ENCODE measurements at places on chromosomes 3 and 15.
A peak's percentile ranks its signal among the peaks of the same experiment; 100 is the strongest.

- no peak for DNase-seq
Measured at GRCh38 chr3:44241706-44242105, at the start of gene TOPAZ1. TOPAZ1 (plus strand) TSS chr3:44241886; CDS start chr3:44242054, 168 bp downstream.

DNA sequence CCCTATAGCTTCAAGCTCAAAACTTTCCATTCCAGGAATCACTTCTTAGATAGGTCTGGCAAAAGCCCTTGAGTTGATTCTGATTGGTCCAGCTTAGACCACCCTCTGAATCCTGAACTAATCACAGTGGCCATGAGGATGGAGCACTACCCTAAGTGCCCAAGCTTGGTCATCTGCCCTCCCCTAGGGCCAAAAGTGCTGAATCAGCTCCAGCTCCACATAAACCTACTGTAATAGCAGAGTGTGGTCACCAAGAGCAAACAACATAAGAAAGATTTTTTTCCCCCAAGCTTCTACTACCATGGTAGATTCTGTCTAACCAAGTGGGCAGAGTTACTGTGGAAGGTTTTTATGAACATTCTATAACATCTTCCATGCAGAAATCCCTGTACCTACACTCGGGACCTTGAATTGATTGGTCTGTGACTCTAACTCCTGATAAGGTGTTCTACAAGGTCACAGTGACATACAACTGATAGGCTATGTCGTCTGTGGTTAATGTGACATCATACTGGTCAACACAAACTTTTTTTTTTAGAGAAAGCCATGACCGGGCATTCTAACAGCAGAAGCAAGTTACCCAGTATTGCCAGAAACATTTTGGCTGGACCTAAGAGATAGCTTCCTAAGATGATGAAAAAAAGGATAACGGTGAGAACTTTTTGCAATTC, 320.9 kb downstream of the MAGI1 start:
- DNase-seq, result no peak

DNA sequence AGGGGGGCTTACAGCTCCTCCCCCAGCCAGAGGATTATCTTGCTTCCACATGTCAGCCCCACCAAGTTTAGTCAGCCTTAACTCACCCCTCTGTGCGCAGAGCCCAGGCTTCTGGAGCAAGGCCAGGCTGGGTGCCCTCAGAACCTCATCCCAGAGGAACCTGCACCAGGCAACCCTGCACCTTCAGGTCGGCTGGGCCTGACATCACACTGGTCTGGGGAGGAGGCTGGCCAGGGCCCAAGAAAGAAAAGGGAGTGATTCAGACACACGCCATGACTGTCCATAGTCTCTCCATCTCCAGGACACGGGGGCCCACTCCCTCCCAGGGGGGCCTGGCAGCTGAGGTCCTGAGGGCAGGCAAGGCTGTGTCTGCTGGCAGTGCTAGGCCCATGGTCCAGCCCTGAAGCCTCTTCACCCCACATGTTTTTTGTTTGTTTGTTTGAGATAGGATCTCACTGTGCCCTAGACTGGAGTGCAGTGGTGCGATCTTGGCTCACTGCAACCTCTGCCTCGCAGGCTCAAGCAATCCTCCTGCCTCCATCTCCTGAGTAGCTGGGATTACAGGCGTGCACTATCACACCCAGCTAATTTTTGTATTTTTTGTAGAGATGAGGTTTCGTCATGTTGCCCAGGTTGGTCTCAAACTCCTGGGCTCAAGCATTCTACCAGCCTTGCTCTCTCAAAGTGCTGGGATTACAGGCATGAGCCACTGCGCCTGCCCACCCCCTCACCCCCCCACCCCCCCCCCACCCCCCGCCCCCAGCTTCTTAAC, 11.1 kb downstream of the TNK2 start:
- DNase-seq, result no peak

DNA sequence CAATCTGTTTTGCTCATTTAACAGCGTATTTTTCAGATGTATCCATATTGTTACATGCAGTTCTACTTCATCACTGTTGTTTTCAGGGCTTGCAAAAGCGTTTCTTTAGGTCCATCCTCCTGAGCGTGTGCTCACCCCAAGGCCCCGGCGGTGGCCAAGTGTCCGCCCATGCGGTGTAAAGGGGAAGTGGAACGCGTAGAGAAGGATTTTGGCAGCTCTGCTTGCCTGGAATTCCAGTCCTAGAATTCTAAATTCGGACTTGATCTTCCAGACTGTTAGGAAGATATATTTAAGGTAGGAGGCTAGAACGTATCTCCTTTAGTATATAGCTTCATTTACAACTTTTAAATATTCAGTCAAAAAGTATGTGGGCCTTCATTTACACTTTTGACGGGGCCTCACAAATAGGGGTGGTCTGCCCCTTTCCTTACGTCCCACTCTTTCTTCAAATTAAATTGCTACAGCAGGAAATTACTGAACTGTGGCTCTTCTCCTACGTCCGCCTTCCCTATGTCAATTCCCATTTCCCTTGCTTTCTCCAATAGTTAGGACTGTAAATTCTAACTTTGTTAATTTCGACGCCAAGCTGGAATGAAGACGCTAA, 609 bp upstream of the TBC1D23 start:
- DNase-seq, result peak; percentile 85

DNA sequence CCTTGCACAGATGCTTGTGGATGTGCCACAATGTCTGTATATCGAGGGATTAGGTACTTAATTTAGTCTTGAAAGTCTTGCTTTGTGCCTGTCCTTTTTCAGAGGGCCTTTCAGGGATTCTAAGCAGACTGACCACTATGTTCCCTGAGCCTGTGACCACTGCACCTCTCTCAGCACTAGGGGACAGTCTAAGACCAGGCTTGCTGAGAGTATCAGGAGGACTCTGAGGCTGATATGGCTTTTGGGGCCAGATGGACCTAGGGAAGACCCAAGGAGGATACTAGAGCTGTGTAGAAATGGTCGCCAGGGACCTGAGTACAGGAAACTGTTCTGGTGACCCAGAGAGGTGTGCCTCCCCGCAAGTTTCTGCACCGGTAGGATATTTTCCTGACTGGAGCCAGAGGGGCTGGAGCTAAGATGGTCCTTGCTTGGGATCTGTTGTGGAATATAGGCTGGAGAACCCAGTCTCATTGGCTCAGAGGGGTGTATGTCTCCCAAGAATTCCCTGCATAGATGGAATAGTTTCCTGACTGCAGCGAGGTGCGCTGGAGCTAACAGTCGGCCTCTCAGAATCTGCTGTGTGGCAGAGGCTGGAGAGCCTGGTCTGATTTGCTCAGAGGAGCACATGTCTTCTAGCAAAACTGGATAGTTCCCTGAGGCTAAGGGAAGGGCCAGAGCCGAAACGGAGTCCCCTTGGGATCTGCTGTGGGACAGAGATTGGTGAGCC, 213.2 kb upstream of the DCBLD2 start:
- no peak for DNase-seq

Data from eye (tissue), 1 donor.